ENCODE measurements at places on chromosomes 2 and 18. TPM values are rescaled to one million over a fixed set of nuclear protein-coding genes. Genes with fewer than 3 reads are reported as not detected.

GAD1 gene
- not detected for total RNA-seq

SLC5A7 gene
- not detected for total RNA-seq

KIF1A gene
- not detected for total RNA-seq

THSD7B gene
- not detected for total RNA-seq

PLGLB1 gene
- 1.3 TPM for total RNA-seq

FOXD4L1 gene
- total RNA-seq = not detected

ACKR3 gene
- total RNA-seq = 11.8 TPM

TEKT4 gene
- not detected for total RNA-seq

VIT gene
- total RNA-seq = 1.3 TPM

C2orf68 gene
- total RNA-seq = 19.4 TPM

TUBB8B gene
- total RNA-seq = not detected

CHRND gene
- total RNA-seq = not detected

PTGR3 gene
- total RNA-seq = 17.4 TPM

ANXA4 gene
- 24.5 TPM for total RNA-seq

NGEF gene
- total RNA-seq = 0.10 TPM

RUFY4 gene
- total RNA-seq = 0.29 TPM

NEMP2 gene
- 2.4 TPM for total RNA-seq

NXPH2 gene
- total RNA-seq = not detected

GATA6 gene
- 8.3 TPM for total RNA-seq

SH2D6 gene
- not detected for total RNA-seq

REL gene
- total RNA-seq = 18.2 TPM

MYO1B gene
- 119 TPM for total RNA-seq

ACP1 gene
- total RNA-seq = 94.4 TPM

THADA gene
- 21.8 TPM for total RNA-seq

SLC4A5 gene
- 0.65 TPM for total RNA-seq

QPCT gene
- total RNA-seq = 7.5 TPM

PPP3R1 gene
- 27.1 TPM for total RNA-seq

RIT2 gene
- not detected for total RNA-seq

GPR39 gene
- 0.10 TPM for total RNA-seq

ITGB6 gene
- under 0.01 TPM for total RNA-seq

FAP gene
- 4.5 TPM for total RNA-seq

IGFBP5 gene
- 0.65 TPM for total RNA-seq

ANKRD29 gene
- 5.2 TPM for total RNA-seq

ADAM23 gene
- total RNA-seq = 4.5 TPM

ALK gene
- total RNA-seq = not detected

SAG gene
- total RNA-seq = not detected

UGT1A8 gene
- not detected for total RNA-seq

MEX3C gene
- total RNA-seq = 56.3 TPM

ABHD1 gene
- not detected for total RNA-seq

All from vein endothelial cell (primary cell).